Neural progenitor cell (in vitro differentiated cells): ENCODE measurements at places on chromosomes 7 and 10.

DNA sequence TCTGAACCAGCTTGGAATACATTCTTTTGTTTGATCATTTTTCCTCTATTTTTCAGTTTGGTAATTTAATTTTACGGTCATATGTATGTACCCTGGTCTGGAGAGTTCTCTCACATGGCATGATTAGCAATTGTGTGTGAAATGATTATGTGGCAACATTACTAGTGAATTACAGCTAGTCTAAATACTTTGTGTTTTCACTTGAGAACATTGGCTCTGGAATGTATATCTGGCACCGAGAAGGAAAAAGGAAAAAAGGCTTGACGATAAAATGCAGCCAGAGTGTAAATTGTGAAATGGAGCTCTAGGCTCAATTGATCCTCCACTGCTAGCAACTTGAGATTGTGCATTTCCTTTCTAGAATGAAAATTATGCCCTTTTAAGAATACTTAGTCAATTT is 397.2 kb downstream of the EXOC4 start:
- DNase-seq = no peak

GRCh38 chr7:146961617-146962016 is 845.0 kb downstream of the CNTNAP2 start:
- no peak for DNase-seq

- no peak for DNase-seq
These were observed 61.6 kb downstream of the MICALL2 start for GRCh38 chr7:1397491-1398327.

DNA sequence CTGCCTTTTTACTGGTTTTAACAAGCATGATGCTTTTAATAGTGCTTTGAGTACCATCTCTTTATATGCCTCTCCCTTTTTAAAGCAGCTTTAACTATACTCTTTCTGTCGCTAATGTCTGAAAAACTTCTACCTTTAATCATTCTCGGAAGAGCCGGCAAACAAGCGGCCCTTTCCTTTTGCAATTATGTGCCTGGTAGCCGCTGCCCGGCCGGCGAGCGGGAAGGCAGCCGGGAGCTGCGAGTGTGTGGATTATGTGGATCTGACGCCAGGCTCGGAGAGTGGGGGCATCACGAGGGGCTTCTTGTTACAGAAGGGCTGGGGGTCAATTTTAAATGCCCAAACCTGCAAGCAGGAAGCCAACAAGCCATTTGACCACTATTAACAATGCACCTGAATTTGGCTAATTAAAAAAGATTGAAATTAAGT is 120.9 kb downstream of the BUB3 start:
- DNase-seq = no peak

- no peak for DNase-seq
These were observed 83.1 kb upstream of the SORCS3 start for GRCh38 chr10:104557966-104558365.

DNA sequence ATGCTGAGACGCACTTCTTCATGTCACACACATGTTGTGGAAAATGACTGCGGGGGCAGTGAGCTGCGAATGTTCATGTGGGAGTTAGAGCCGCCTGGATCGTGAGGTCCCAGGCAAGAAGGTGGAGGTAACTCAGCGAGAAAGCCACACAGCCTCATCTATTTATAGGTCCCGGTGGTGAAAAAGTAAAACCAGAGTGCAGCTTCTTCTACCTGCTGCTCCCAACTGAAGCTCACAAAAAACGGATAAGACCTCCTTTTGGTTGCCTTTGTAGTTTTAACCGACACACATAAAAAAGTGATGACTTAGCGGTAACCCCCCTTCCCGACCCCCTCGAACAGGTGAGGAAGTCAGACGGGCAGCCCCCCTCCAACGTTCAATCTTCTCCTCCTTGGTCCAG is 276.9 kb downstream of the GATA3 start:
- DNase-seq = no peak

- no peak for DNase-seq
These were observed 16.4 kb downstream of the FAM20C start for GRCh38 chr7:208816-209215.
